Stimulated activated CD8-positive, alpha-beta memory T cell treated with anti-CD3 and anti-CD28 coated beads, Interleukin-4, amount 100 ng/mL, for 48 hours (primary cell): ENCODE measurements at places on chromosomes 1 and 21.

DNA sequence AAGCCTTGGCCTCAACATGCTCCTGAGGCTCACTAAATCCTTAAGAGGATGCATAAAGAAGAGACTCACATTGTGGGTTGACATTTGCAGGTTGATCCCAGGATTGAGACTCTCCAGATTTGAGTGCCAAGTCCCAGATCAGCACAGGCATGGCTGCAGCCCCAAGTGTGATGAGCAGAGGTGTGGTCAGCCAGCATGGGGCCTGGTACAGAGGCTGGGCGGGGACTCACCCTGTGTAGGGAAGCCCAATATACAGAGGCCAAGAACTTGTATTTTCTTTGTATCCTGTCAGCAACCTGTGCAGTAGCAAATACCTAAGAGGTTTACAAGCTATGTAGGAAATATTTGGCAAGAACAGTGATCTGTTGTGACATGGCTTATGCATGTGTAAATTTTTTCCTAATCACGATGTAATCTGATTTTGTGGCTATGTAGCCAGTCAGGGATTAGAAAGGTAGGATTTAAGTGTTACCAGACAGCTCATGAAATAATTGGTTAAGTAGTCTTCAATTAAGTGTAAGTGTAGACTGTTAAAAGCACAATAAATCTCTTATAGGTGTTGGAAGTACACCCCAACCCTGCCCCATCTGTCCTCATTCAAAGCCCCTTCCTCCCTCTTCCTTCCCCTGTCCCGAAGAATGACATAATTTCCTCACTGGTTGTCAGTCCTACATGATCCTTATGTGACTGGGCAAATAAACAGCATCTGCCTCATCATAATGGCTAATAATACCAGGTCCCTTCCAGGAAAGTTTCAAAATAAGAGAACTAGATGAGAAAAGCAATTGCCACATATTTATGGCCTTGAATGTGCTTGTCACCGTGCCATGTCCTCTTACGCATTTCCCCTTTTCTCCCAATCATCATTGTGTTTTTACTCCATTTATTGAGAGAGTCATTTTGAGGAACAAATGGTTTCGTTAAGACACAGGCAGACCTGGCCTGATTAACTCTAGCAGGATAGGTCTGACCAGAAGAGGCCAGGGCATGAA, 120.9 kb downstream of the HLX start:
- no peak for DNase-seq

GRCh38 chr1:226964068-226964425, 24.0 kb downstream of the COQ8A start:
- no peak for DNase-seq

- no peak for DNase-seq
These were observed 48.7 kb upstream of the KIRREL1 start for GRCh38 chr1:157944663-157945280.

GRCh38 chr1:15303935-15304334, 56.9 kb downstream of the FHAD1 start:
- DNase-seq = no peak
